NCI-H526 (cell line): ENCODE measurements at places on chromosomes 2 and 18.
A peak's percentile ranks its signal among the peaks of the same experiment; 100 is the strongest.

GRCh38 chr2:32697156-32697555 lies 69.3 kb downstream of the TTC27 start:
- no peak for DNase-seq

- DNase-seq, result no peak
These were observed 480.9 kb upstream of the TMEFF2 start for GRCh38 chr2:192675681-192676080.

DNA sequence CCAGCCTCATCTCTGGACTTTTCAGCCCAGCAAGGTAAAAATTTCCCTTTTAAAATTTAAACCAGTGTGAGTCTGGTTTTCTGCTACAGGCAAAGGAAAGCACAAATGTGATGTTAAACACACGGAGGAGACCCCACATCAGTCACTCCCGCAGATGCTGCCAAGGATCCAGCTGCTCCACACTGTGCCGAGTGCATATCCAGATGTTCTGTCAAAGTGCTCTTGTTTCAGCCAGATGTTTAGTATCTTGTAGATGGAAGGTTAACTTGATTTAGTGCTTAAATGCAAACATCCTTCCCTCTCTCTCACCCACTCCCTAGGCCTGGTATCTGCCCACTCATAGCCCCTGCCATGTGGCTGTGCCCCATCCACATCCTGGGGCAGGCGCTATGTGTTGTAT lies 15.8 kb upstream of the ATOH8 start:
- no peak for DNase-seq

- DNase-seq, result peak; percentile 66
These were observed 5.9 kb downstream of the ATP8B1 start for GRCh38 chr18:57797209-57797651.

GRCh38 chr2:11679486-11680181 lies 9.6 kb upstream of the NTSR2 start:
- DNase-seq, result no peak

GRCh38 chr18:76260941-76261472 lies 234.0 kb downstream of the ZNF516 start:
- no peak for DNase-seq

GRCh38 chr2:15660491-15661294 lies 69.0 kb downstream of the DDX1 start:
- DNase-seq, result no peak

DNA sequence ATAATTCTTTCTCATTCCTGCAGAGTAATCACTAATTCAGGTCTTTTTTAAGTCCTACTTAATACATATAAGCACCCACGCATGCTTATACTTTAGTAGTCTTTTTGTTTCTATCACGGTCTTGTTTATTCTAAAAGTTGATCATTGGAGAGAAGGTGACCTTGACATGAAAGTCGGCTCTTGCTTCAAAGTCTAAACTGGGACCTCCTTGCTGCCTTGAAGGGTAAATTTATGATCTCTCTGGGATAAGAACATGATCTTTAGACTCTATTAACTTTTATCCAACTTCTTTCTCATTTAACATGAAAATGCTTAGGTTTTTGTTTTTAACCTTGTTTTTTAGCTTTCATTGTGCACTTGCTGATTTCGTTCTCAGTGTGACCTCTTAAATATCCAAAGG lies 792.3 kb downstream of the DPP10 start:
- no peak for DNase-seq

GRCh38 chr2:138470941-138471340 lies 30.6 kb upstream of the SPOPL start:
- no peak for DNase-seq

DNA sequence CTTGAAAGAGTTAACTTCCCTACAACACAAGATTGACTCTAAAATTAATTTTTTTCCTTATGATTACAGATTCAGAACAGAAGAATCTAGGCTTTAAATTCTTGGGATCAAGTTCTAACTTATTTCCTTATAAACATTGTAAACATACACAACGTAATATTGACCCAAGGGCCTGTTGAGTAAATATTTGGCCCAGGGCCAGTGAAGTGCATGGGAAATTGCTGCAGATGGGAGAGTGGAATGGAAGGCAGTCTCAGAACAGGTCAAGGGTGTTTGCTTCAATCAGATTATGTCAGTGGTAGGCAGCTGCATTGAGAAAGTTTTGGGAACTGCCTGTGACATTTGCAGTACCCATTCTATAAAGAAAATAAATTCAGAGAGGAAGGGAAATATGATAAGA lies 137.6 kb downstream of the MYO1B start:
- DNase-seq, result no peak

DNA sequence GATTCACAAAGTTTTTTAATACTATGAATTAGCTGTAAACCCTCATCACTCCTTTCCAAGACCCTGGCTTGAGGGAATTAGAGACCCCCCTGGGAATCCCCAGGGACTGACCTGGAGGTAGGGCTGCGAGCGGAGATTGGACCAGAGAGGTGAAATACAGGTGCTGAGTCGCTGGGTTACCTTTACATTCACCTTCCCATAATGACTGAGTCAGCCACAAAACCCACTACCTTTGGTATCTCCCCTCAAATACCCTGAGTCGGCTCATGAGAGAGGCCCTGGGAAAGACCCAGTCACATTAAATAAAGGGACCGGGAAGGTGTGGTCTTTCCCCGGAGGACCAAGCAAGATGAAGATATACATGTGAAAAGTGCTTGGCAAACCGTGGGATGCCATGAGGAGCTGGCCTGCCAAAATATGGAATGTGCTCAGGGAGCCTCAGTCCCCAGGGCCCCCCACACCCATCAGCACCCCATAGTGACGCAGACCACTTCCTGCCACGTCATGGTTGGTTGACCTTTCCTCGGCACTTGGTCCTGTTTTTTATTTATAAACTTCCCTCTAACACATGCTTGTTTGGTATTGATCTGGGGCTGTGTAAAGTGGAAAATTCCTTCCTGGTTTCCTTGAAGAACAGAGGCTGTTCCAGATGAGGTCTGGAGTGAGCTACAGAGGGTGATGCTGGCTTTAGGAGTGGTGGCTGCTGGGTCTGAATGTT lies 51.4 kb downstream of the IL1RL2 start:
- no peak for DNase-seq

- DNase-seq, result no peak
These were observed 71.4 kb upstream of the TANK start for GRCh38 chr2:161088658-161089350.

GRCh38 chr18:21439431-21439846 lies 161.1 kb downstream of the ESCO1 start:
- DNase-seq, result no peak

- DNase-seq, result no peak
These were observed 401.9 kb downstream of the LNPK start for GRCh38 chr2:175599966-175600831.

DNA sequence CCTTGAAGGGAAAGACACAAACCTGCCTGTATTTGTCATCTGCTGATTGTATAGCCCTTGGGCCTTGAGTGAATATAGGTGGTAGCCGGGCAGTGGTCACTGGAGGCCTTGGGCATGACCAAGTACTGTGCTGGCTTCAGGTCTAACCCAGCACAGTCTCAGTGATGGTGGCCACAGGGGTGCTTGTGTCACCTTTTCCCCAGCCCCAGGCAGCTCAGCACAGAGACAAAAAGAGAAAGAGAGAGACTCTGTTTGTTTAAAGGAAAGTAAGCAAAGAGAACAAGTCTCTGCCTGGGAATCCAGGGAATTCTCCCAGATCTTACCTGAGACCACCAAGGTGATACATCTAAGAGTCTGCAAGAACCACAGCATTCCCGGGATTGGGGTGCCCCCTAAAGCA lies 39.4 kb upstream of the INPP4A start:
- no peak for DNase-seq

- DNase-seq, result peak; percentile 11
These were observed 64.1 kb upstream of the MEIS1 start for GRCh38 chr2:66370824-66371223.
